ENCODE measurements at places on chromosomes 3 and 15.

- DNase-seq = no peak
Observed at GRCh38 chr15:58476525-58477162, 44.9 kb downstream of the LIPC start.

- DNase-seq = no peak
Observed at GRCh38 chr3:86930831-86931230, 60.1 kb downstream of the VGLL3 start.

DNA sequence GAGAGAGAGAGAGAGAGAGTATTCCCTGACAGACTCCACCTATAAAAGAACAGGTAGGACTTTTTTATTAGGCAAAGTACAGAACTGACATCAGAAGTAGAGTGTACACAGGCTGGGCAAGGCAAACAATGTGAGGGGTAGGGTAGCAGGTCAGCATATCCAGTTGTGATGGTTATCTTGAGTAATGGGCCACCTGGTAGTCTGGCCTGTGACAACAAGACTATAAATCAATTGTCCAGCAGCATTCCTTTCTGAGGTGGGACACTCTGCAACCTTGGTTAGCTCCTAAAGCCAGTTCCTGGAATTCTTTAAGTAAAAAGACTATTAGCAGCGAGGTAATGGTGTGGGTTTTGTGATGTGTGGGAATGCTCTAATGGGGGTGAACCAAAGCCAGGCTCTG, 14.9 kb upstream of the TMCC1 start:
- DNase-seq = peak; percentile 65

DNA sequence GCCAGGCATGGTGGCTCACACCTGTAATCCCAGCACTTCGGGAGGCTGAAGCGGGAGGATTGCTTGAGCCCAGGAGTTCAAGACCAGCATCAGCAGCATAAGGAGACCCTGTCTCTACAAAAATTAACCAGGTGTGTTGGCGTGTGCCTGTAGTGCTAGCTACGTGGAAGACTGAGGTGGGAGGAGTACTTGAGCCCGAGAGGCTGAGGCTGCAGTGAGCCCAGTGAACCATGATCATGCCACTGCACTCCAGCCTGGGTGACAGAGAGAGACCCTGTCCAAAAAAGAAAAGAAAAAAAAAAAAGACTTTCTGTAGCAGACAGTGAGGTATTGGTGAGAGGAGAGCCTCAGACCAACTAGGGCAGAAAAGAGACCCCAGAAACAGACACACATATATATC, 263.8 kb downstream of the XXYLT1 start:
- no peak for DNase-seq

GRCh38 chr3:197125636-197126035, 96.0 kb upstream of the MELTF start:
- no peak for DNase-seq

GRCh38 chr3:135072431-135072830, 277.4 kb downstream of the EPHB1 start:
- no peak for DNase-seq

GRCh38 chr3:194870394-194871110, 184.9 kb downstream of the FAM43A start:
- no peak for DNase-seq

GRCh38 chr15:74642734-74643664, 27.4 kb downstream of the CLK3 start:
- no peak for DNase-seq

DNA sequence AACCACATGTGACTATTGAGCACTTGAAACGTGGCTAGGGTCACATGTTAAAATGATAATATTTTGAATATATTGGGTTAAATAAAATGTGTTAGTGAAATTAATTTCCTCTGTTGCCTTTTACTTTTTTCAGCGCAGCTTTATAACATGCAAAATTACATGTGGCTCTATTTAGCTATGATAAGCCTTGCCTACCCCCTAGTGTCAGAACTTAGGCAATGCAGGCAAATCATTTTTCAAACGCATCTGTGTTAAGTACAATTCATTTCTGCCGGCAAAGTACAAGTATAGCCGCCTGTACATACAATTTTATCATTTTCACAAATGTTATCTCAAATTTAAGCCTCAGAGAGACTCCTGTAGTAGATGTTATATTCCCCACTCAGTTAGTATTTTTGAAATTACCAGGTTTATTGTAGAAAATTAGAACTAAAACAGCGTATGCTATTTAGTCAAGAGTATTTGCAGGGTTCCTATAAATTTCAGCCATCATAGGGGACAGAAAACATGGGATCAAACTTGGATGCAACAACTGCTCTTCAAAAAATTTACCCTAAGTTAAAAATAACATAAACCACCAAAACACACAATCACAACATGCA, 56.1 kb downstream of the TAFA4 start:
- peak; percentile 21 for DNase-seq

DNA sequence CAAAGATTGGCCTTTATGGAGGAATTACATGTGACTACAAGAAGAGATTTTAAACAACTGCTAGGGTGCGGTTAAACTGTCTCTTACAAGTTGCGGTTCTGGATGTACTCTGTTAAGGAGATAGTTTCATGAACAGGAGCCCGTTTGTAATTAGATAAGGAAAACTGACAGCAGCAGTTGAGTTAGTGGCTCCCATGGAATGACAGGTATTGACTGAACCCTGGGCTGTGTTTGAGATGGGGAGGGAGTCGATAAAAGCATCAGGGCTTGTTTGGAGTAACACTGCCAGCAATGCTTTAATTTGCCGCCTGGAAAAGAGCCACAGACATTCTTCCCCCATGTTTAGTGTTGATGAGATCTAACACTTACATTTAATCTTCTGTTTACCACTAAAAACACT, 139.9 kb downstream of the ROBO2 start:
- no peak for DNase-seq

DNA sequence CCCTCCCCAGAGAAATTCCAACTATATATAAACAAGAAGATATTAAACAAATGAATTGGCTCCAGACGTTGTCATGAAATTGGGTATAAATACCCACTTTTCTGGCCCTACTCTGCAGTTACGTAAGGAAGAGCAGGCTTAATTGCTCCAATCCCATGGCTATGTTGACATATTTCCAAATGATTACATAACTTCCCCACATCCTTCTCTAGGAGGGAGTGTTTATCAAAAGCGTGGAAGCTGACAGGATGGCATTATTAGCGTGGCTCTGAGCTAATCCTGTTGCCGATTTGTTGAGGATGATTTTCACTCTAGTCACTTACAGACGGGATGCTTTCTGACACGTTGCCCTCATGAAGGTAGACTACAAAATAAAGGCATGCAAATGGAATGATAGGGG, 347.5 kb upstream of the TMCO5A start:
- DNase-seq = no peak

DNA sequence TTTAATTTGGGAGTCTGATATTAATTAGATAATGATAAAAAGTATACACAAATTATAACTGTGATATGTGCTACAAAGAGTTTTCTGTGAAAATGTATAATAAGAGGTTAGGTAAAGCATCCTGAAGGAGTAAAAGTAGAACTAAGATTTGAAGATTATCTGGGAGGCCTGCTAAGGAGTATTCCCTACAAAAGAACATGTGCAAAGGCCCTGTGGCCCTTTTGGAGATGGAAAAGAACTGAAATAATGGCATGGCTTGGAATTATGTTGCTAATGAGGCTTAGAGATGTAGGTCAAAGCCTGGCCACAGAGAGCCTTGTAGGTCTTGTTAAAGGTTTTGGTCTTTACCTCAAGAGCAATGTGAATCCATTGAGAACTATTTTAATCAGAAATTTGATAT, 82.0 kb downstream of the ZIC4 start:
- DNase-seq = no peak

DNA sequence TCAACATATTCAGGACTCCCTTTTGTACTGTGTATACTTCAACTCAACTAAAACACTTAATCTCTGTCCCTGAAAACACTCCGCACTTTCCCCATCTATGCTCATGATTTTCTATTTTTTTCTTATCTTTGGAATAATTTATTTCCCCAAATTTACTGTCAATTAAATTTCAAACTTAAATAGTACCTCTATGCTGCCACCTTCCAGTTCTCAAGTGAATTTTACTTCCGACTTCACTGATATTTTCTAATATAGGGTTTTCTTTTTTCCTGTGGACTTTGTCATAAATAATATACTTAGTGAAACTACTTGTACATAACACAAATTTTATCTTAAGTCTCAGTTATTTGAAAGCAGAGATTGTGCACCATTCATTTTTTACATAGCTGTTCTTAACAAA, 1303.3 kb downstream of the OTOL1 start:
- no peak for DNase-seq

DNA sequence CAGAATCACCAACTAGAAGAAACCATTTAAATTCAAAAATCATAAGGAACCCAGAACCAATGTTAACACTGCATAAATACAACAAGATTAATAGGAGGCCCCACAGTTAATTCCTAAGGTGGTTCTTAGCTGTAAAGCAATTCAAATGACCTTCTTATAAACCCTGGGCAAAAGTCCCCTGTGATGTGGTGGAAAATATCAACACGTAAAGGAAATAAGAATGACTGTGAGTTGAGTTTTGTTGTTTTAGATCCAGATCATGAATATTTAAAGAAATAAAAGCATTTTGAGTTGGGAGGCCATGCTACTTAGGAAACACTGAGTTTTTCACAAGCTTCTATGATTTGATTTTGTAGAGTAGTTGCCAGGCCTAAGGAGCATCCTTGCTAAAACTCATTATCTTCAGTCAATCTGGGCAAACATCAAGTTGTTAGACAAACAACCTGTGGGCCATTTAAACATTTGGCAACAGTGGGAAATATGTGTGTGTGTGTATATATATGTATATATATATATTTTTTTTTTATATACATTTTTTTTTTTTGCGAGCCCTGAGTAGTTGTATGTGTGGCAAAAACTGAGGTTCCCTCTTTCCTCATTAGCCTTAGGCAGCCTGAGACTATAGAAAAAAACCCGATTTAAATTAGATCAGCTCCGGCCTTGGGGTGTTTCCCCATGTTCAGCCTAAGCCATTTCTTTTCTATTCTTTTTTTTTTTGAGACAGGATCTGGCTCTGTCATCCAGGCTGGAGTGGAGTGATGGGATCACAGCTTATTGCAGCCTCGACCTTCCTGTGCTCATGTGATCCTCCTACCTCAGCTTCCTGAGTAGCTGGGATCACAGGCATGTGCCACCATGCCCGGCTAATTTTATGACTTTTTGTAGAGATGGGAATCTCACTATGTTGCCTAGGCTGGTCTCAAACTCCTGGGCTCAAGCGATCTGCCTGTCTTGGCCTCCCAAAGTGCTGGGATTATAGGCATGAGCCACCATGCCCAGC, 8.0 kb upstream of the PXK start:
- no peak for DNase-seq

DNA sequence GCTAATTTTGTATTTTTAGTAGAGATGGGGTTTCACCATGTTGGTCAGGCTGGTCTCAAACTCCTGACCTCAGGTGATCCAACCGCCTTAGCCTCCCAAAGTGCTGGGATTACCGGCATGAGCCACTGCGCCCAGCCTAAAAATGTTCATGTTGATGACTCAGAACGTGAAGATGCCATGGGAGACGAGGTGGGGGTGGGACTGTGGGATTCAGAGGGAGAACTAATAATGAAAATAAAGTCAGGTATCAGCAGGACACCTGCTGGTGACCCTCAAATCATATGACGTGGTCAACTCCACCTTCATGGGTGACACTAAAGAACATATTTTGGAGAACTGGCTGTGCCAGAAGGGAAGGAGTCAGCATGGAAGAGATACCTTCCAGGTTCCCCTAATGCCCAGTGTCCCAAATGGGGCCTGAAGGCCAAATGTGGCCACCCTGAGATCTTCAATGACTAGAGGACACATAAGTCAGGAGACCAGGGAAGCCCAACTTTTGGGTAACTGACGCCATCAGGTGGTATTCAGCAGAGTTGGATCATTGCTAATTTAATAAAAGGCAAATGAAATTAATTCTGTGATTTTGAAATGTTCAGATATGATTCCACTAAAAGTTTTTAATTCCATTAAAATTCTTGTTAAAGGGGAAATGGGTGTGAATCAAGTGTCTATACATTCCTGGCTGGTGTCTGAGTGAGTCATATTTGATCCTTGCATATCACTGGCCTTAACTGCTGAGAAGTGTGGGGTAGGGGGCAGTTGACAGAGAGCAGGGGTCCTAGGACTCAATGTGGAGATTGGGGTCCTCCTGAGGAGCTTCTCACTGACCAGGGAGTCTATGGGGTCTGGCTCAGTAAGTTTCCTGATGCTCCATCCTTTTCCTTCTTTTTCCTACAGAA, 88.6 kb upstream of the GSK3B start:
- no peak for DNase-seq

DNA sequence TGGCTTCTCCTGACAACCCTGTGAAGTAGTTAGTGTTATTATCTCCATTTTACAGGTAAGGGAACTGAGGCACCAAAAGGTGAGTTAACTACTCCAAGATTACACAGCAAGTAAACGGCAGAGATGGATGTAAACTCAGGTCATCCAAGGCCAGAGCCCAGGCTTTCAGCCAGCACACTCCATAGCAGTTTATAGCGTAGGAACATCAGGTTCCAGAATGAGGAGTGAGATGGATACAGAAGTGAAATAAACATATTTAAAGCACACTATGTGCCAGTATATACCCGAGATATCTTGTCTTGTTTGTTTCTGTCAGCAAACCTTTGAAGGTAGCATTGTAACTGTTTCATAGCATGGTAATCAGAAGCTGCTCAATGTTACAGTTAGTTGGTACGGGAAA, 279.0 kb downstream of the OXSM start:
- no peak for DNase-seq

- DNase-seq = no peak
Observed at GRCh38 chr3:159788291-159788690, 200.3 kb upstream of the IL12A start.

DNA sequence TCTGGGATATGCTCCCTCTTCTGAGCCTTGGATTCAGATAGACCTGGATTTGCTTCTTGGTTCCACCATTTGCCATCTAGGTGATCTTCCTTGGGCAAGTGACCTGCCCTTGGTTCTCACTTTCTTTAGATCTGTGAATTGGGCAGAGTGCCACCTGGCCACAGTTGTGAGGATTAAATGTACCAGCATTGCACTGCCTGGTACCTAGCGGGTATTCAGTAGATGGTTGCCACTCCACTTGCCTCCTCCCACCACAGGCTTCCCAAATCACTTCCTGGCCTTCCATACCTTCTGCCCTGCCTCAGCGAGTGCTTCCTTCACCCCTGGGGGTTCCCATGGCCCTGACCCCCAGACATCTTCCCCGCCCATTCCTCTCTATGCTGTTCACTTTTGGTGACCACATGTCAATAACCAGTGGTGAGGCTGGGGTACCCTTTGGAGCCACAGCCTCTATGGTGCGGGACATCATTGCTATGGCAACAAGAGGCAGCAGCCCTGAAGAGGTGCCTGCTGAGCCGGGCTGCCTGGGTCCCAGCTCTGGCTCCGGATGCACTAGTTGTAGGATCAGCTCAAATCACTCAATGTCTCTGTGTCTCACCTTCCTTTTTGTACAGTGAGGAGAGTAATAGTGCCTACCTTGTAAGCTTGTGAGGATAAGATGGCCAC, 40.5 kb downstream of the CMTM7 start:
- no peak for DNase-seq
